ENCODE measurements at places on chromosomes 1 and 21.

- no peak for DNase-seq
Observed at GRCh38 chr1:67560580-67561255, 124.3 kb upstream of the GADD45A start.

DNA sequence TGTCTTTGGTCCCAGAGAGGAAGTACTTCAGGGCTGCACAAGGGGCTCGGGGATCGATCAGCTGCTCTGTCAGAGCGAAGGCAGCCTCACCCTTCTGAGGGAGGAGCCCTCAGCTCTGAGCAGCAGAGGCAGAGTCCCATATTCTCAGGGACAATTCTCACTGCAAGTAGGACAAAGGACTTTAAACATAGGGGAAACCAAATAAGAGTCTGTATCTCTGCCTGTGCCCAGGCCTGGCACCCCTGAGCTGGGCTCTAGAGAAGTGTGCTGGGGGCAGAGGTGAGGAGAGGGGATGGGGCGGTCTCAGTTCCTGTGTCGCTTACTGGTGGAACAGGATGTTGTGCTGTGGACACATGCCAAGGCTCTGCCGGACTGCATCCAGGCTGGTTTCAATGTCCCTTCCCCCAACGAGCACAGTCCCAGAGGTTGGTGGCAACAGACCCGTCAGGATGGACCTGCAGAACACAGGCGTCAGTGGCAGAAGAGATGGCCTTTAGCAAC lies 76.6 kb downstream of the ABCA4 start:
- no peak for DNase-seq

DNA sequence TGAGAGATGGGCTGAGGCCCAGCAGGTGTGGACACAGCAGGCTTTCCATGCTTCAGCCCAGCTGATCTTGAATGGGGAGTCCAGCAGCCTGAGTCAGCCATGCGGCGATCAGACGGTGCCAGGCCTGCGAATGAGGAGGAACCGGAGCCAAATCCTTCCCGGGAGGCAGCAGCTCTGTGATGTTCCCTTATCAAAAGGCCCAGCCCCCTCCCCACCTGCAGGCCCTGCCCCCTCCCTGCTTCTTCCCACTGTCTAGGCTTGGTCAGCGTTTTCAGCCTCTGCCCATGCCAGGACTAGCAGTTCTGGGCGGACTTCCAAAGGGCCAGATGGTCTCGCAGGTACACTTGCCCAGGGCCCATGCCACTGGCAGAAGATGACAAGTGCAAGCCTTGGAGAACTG lies 253.8 kb downstream of the KAZN start:
- no peak for DNase-seq

DNA sequence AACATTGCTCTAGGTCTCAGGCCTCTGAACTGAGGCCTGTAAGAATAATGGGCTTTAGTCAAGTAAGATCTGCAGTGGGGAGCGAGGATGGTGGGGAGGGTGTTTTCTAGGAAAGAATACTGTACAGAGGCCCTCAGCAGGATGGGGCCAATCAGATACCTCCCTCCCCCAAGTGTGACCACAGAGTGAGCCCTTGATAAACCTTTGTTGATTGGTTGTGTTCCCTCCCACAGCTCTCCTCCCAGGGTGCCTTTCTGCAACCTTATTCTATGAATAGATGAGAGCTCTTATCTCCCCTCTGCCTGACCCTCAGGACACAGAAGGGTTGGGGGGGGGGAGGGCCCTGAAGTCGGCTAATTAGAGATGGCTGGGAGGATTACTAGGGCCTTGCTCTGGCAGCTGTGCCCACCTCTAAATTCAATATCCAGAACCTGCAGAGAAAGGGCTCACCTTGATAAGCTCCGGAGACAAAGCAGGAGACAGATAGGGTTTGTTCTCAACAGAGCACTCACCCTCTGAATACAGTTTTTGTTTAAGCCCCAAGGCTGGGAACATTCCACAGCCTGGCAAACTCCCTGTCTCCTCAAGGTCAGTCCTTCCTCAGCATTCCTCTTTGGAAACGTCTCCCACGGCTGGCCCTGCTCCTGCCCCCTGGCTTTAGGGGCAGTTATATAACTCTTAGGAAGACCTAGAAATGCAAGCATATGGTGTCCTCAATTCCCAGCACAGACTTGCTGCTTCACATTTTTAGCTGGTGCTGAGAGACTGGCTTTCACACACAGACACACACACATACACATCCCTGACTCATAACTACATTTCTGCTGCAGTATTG lies 42.9 kb downstream of the ATP1A1 start:
- no peak for DNase-seq

DNA sequence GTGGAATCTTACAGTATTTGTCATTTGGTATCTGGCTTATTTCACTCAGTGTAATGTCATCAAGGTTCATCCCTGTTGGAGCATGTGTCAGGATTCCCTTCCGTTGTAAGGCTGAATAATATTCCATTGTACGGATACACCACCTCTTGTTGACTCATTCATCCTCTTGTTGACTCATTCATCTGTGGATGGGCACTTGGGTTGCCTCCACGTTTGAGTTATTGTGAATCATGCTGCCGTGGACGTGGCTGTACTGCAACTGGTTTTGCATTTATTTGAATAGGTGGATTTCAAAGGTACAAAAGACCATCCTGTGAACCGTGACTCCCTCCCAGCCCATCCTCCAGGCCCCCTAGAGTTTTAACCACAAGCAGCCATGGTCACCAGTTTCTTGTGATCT lies 11.9 kb upstream of the TCP10L start:
- peak; percentile 97 for DNase-seq

DNA sequence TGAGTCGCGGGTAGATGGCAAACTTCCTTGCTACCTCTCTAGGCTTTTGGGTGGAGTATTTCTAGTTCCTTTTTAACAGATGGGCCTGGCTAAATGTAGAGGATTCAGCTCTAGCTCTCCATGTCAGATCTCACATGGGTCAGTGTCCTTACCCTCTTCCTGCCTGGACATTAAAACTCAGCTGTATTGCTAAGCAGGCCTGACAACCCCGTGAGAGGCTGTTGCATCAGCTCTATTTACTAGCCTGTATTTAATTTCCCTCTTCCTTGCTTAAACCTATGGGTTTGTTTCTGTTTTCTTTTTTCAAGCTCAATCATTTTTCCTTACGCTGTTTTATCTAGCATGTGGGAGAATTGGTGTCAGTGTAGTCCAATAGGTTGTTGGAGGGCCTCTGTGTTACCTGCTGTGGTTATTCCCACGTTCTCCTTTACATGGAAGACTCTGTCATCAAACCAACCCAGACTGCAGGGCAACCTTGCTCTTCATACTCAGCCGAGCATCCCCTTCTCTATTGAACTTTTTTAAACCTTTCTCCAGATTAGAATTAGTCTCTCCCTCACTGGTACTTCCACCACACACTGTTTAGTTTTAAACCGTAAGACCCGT lies 79.5 kb upstream of the BACH1 start:
- no peak for DNase-seq

DNA sequence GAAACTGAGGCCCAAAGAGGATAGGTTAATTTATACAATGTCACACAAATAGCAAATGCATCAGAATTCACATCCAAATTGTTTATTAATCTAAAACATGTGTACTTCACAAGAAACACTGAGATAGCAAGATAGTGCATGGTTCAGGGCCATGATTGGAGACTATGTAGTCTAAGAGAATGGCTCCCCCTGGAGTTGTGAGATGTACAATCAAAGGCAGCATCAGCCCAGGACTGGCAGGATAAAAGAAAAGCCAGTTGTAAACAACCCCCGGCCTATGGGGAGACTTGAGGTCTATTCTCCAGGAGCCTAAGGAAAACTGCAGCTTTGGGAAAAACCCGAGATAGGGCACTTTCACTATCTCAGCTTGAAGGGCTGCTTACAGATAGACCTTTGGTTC lies 511.0 kb downstream of the OMA1 start:
- no peak for DNase-seq

- DNase-seq, result no peak
Observed at GRCh38 chr1:51328926-51329325, 1.4 kb downstream of the TTC39A start.

DNA sequence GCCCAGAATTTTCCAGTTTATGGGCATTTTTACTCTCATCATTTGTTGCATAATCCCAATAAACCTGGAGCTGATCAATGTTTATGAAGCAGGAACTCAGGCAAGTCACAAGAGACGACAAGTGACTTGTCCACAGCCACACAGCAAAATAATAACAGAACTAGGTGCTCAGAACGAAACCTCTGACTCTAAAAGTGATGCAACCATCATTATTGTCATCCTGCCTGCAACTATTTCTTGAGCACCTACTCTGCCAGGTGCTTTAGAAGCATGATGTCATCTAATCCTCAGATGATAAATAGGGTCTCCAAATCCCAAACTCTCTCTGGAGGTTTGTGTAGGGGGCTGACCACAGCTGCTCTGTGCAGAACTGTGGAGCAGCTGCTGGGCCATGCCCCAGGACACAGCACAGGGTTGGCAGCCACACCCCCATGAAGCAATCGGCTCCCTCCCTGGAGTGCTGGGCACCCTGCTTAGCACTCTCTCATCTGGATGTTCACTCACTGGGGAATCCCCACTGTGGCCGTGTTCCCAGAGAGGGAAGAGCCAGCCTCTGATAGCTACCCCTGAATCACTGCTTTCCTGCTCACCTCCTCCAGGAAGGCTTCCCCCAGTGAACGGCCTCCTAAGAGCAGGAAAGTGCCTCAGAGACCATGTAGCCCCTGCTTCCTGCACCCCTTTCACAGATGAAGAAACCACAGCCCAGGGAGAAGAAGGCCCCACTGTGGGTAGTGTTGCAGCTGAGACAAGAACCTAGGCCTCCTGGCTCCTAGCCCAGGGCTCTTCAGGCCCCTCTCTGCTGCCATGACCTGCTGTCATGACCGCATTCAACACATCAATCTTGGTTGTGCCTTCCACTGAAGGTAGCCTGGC lies 2.1 kb downstream of the TTC22 start:
- DNase-seq, result peak; percentile 75

GRCh38 chr1:53365437-53366063 lies 37.7 kb upstream of the LRP8 start:
- DNase-seq, result no peak

- peak; percentile 93 for DNase-seq
Observed at GRCh38 chr1:93625582-93626327, 55.9 kb downstream of the BCAR3 start.

GRCh38 chr1:232585486-232585885 lies 44.4 kb downstream of the SIPA1L2 start:
- no peak for DNase-seq

GRCh38 chr1:149849947-149850360 lies 49.4 kb upstream of the BOLA1 start:
- no peak for DNase-seq

DNA sequence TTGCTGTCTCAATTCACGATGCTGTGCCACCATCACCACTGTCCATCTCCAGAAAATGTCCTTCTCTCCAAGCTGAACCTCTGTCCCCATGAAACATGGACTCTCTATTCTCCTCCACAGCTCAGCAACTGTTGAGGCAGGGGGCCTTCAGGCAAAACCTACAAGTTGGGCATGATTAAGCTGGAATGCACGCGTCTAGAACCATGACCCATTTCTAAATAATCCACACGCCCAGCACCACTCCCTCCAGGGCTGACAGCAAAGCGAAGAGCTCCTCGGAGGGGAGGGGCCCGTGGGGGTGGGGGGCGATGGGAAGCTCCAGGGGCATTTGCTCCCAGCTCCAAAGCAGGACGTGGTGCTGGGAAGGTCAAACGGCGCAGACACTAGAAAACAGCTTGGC lies 3.3 kb upstream of the HES5 start:
- DNase-seq, result peak; percentile 25

DNA sequence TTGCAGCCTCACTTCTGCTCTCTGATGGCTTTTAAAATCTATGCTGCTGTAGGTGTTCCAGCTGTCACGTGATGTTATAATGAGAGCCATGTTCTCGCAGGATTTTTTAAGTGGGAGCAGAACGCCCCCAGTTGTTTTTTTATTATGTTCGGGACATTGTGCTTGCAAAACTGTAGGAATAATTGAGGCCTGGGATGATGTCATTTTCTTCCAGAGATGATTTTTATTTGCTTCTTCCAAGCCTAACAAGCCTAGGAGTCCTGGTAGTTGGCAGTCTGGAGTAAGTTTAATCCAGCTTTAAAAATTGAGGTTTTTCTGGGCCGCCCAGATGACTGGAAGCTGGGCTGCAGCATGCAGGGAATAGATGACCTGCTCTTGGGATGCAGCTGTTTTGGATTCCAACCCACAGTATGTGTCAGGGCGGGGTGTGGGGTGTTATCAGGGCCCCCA lies 34.6 kb upstream of the CHIT1 start:
- peak; percentile 47 for DNase-seq

GRCh38 chr1:30955448-30956015 lies 47.0 kb upstream of the SDC3 start:
- no peak for DNase-seq

- DNase-seq, result peak; percentile 99
Observed at GRCh38 chr1:233543338-233544255, 70.3 kb upstream of the KCNK1 start.

- DNase-seq, result no peak
Observed at GRCh38 chr1:245933431-245934045, 573.5 kb downstream of the SMYD3 start.

DNA sequence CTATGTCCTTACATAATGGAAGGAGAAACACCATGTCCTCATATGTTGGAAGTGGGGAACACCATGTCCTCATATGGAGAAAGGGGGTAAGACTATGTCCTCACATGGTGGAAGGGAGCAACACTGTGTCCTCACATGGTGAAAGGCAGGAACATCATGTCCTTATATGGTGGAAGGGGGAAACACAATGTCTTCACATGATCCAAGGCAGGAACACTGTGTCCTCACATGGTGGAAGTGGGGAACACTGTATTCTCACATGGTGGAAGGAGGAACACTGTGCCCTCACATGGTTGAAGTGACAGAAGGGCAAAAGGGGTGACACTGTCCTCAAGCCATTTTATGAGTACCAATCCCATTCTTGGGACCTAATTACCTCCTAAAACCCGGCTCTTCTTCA lies 146.3 kb upstream of the ETV3 start:
- no peak for DNase-seq

GRCh38 chr21:29166853-29167252 lies 36.4 kb downstream of the MAP3K7CL start:
- no peak for DNase-seq

DNA sequence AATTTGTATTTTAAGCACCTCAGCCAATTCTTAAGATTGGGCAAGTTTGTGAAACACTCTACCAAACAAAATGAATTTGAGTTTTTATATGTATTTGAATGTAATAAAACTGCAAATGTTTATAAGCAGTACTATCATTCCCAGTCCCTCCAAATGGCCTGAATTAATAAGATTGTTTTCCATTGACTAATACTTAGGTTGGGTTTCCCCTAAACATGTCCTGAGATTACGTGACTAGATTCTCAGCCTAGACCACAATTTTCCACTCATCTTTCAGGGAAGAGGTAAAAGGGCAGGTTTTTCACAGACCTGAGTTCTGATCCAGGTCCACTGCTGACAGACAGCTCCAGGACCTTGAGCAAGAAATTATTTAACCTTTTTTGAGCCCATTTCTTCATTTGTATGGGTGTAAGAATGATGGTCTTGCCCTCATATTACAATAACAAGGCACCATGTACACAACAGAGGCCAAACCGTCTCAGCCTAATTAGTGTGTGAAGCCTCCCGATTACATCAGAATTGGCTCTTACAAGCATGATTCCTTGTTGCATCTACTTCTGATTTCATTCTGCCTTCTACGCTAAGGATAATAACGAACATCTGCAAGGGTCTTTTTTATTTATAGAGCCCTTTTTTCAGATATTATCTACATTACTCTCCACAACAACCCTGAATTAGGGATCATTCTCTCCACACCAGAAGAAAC lies 51.2 kb downstream of the BEND5 start:
- DNase-seq, result no peak

Data from A172 (cell line).